Eye (tissue), 1 donor: ENCODE measurements at places on chromosomes 16 and 17.

GRCh38 chr17:28194382-28194781, 124.6 kb upstream of the TMEM97 start:
- DNase-seq, result no peak

DNA sequence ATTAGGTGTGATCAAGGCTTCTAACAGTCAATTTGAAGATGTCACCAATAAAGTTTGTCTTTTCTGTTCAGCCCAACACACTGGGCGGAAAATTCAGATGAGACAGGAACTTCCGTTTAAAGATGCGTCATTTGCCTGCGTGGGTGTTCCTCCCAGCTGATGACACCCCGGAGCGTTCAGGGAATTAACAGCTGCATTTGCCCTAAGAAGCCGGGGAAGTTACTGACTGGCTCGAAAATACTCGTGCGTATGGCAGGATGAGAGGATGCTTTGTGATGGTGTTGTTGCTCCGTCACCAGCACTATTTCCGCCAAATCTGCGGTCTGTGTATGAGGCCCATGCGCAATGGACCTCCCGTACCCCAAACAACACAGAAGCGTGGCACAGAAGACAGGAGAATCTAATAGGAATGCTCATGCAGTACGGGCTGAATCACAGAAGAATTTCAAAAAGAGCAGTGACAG, 11.9 kb upstream of the PVALEF start:
- no peak for DNase-seq

DNA sequence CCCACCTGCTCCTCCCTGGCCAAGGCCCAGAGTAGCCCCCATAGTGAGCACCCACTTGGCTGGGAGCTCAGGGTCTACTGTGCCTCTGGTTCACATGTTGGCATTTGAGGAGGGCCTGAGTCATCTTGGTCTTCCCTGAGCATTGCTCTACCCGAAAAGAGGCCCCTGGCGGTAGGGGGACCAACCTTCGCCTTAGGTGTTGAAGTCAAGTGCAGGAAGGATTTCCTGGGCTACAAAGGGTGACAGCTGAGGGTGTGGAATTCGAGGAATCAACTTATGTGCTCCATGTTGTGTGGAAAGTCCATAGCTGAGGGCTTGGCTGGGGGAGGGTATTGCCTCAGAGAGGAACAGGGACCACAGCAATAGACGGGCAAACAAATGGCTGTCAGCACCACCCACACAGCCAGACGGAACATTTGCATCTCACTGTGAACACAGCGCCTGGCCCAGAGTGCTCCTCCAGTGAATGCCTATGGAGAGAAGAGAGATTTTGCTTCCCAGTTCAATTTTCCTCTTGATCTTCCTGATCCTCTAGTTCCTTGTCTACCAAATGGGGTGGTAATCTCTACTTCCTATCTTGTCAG, 35.6 kb upstream of the NGFR start:
- no peak for DNase-seq

- DNase-seq, result no peak
Observed at GRCh38 chr17:27810902-27811557, 10.7 kb upstream of the NOS2 start.

DNA sequence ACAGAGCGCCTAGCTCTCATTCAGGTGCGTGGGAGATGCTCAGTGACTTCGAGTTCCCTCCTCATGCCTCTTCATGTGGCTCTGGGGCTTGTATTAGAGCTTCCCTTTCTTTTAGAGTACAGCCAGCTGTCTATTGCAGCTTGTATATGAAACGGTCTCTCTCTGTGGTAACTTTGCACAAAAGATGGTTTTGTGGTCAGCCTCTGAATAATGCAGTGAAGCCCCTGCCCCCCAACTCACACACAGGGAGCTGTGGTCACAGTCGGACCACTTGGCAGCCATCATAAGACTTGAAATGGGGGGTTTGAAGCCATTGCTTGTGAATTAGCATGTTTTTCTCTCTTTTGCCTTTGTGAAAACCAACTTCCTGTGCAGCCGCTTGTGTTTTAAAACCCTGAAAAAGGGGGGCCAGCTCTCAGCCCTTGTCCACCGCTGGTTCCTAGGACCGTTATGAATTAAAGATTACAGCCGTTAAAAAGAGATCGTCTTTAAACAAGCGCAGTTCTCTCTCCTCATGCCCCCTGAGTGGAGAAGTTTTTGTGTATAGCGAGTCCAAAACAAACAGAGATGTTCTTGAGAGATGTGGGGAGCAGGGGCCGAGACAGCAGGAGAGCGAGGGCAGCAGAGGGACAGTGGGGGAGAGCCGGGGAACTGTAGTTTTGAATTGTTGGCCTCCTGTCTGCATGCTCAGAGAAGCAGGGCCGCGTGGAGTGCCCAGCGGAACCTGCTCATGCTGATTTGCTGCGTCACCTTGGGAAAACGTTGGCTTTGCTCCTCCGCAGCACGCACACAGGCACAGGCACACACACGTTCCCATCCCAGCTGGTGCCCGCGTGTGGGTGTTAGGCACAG, 199.0 kb downstream of the MSI2 start:
- DNase-seq, result peak; percentile 78
